D721Med (cell line): ENCODE measurements at places on chromosomes 1 and 21.

- DNase-seq, result no peak
Observed at GRCh38 chr1:7418442-7419080, 352.5 kb upstream of the VAMP3 start.

- no peak for DNase-seq
Observed at GRCh38 chr1:116949213-116949985, 39.7 kb downstream of the PTGFRN start.

GRCh38 chr1:170665629-170666028, 1.7 kb downstream of the PRRX1 start:
- DNase-seq, result no peak

DNA sequence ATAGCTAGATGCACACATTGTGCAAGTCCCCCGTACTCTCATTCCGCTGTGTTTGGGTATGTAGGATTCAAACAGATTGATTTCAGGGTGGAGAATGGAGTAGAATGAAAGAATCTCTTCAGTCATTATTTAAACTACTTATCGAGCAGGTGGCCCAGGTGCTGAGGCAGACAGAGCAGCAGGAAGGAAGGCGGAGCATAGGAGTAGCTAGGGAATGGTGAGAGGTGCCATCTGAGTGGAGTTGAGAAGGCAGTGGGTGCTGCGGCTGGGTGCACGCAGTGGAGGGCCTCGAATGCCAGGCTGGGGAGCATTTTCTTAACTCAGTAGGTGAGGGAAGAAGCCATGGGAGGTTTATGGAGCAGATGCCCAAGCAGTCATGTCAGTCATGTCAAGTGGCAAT, 45.2 kb upstream of the CD101 start:
- no peak for DNase-seq

GRCh38 chr1:229024528-229025130, 246.3 kb upstream of the RAB4A start:
- DNase-seq, result no peak

GRCh38 chr21:32687643-32688345, 40.0 kb downstream of the SYNJ1 start:
- no peak for DNase-seq

DNA sequence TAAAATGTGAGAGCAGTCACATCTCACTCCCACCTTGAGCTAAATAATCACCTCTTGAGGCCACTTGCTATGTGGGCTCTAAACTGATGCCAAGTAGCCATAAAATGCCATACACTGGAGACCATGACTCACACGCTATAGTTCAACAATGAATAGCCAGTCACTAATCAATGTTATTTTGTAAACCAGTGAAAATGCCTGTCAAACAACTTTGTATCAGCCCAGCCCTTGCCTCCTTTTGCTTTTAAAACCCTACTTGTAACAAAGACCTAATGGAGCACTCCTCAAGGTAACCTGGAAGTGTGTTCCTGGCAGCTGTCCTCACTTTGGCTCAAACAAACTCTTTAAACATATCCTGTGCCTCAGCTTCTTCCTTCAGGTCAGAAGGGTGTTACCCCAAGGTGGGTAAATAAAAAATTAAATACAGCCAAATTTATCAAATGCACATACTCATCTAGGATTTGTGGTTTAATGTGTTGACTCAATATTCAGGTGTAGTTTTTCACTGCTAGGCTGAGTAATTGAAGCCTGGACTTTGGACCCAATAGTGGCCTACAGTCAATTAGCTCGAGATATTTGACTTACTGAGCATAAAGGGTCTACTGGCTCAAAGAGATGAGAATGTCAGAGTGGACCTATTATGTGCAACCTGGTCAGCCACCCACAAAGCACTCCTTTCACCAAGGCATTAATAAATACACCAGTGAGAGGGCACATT, 154.3 kb downstream of the COQ8A start:
- no peak for DNase-seq

GRCh38 chr1:38608202-38608864, 251.2 kb downstream of the RRAGC start:
- DNase-seq, result peak; percentile 75

- no peak for DNase-seq
Observed at GRCh38 chr1:117658676-117659075, 52.8 kb downstream of the TENT5C start.

DNA sequence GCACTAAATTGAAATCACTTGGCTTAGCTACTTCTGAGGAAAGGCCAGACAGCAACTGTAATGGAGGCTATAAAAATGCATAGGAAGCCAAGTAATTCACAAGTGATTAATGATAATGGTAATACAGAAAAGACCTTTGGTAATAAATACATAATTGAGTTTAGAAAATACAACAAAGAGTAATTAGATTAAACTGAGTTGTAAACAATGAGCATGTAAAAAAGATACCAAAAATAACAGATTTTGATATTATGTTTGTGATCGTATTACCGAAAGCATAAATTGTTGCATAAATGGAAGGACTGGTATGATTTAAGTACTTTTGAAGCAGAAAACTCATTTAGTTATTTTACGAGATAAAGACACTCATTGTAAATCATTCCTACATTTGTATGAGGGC, 556.7 kb upstream of the TMPRSS15 start:
- no peak for DNase-seq

GRCh38 chr1:246566813-246567645, 773 bp downstream of the CNST start:
- DNase-seq, result no peak

- no peak for DNase-seq
Observed at GRCh38 chr1:210568631-210569030, 239.9 kb downstream of the HHAT start.

DNA sequence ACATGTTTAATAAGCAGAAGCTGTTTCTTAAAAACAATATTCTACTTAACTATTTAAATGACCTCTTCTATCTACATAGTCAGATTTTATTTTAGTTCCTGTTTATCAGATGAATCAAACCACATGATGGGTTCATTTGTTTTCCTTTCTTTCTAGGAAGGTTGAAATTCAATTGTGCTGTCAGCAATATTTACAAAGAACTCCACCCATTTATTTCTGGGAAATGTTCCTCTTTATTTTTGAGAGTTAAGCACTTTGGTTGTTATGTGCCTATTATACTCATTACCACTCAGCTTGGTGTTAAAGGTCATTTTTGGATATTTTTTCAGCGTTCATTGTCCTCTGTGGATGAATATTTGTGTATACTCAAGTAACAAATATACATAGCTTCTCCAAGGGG, 84.9 kb downstream of the C4BPA start:
- DNase-seq, result no peak

GRCh38 chr1:217322834-217323233, 308.1 kb downstream of the GPATCH2 start:
- DNase-seq, result no peak

DNA sequence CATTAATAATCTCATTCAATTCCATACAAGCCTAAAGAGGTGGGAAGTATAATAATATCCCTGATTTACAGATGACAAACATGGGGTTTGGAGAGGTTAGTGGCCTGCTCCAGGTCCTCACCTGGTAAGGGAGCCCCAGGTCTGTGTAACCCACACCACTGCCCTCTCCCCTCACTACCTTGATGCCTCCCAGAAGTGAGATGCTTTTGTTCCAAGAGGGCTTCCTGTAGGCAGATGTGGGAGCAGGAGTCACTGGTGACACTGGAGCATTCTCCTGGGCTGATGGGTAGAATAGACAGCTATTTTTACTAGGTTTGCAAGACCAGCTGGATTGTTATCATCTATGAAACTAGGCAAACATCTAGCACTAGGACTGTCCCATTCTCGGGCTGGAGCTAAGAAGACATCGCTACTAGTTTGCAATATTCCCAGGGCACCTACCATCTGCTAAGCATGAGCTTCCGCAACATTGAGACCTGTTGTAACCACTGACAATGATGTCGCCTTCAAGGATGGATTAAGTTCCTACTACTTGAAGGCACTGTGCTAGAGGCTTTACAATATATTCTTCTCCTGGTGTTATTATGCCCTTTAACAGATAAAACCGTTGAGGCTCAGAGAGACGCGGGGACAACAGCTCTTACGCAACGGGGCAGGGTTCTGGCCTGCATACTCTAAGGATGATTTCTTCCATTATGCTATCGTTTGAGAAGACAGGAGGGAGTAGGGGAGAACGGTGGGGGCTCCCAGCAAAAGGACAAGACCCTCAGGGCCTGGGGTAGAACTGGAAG, 35.0 kb downstream of the BATF3 start:
- no peak for DNase-seq

GRCh38 chr1:46543761-46544560, 7.5 kb downstream of the KNCN start:
- no peak for DNase-seq

DNA sequence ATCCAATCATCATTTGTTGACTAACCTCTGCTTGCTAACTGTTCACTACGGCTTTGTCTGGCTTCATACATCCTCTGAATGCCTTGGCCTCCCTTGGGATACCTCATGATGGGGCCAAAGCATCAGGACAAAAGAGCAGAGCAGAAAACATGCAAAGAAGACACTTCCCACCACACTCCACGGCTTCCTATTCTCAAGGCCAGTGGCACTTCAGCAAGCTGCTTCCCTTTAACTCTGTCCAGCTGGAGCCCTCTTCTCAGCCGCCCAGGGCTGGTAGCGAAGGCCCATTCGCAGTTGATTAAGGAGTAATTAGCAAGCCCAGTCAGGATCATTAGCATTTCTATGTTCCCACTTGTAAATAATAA, 224.3 kb upstream of the FGGY start:
- DNase-seq, result no peak

- no peak for DNase-seq
Observed at GRCh38 chr1:201772178-201772577, 56.8 kb upstream of the IPO9 start.

DNA sequence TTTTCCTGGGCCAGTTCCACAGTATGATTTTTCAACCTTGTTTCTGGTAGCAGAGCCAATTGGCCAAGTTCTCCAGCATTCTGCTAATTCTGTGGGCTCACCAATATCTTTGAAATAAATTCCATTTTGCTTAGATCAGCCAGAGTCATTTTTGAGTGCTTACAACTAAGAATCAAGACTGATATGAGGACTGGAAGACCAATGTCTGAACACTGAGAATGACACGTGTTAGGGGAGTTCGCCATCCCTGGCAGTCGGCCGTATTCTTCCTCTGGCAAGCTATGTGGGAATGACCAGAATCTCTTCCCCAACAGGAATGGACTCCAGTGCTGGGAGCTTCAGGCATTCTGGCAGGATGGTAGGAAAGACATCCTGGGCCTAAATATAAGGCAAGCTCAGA, 4.9 kb upstream of the TENT5C start:
- DNase-seq, result no peak

DNA sequence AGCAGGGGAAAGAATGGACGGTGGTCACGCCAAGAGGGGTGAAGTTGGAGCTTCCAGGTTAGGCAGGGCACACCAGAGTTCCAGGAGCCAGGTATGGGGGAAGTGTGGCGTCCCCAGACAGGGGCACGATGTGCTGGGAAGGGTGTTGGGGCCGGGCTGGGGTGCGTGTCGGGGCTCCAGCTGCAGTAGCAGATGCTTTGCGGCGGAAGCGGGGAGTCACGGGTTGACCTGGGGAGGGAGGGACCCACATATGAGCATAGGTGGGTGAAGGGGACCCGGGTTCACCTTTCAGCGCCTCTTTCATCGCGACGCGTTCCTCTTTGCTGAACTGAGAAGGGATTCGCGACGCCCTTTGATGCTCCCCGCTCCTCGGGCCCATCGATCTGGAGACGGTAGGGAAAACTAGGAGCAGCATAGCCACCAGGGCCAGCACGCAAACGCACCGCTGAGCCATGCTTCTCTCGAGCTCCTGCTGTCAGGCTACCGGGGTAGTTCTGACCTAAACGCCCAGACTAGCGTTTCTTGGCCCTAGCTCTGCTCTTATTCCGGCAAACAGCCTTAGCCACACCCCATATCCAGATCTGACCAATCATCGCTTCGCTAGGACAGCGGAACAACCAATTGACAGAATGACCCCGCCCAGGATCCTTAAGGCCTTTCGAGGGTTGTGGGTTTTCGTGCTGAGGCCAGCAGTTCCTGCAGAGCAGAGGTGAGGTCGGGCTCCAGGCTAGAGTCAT, at the start of gene PM20D1:
Gene PM20D1 (minus strand): TSS at position 514 of the 737 bp plus-strand sequence. CDS start 60 bp downstream, at position 454.
- no peak for DNase-seq

GRCh38 chr1:29305943-29306342, 69.6 kb downstream of the PTPRU start:
- no peak for DNase-seq

- no peak for DNase-seq
Observed at GRCh38 chr1:93689521-93690223, 8.0 kb upstream of the BCAR3 start.

DNA sequence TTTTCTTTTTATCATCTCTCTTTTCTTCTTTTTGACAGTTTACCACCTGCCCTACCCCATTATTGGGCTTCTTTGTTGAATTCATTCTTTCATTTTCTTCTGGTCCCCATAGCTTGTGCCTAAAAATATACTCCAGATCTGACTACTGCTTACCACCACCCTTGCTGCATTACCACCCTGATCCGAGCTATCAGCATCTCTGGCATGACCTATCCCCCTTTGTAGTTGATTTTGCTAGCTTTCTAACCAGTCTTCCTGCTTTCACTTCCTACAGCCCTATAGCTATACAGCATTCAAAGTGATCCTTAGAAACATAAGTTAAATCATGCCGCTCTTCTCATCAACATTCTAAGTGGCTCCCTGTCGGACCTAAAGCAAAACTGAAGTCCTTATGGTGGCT, 59.4 kb upstream of the MPC2 start:
- no peak for DNase-seq

DNA sequence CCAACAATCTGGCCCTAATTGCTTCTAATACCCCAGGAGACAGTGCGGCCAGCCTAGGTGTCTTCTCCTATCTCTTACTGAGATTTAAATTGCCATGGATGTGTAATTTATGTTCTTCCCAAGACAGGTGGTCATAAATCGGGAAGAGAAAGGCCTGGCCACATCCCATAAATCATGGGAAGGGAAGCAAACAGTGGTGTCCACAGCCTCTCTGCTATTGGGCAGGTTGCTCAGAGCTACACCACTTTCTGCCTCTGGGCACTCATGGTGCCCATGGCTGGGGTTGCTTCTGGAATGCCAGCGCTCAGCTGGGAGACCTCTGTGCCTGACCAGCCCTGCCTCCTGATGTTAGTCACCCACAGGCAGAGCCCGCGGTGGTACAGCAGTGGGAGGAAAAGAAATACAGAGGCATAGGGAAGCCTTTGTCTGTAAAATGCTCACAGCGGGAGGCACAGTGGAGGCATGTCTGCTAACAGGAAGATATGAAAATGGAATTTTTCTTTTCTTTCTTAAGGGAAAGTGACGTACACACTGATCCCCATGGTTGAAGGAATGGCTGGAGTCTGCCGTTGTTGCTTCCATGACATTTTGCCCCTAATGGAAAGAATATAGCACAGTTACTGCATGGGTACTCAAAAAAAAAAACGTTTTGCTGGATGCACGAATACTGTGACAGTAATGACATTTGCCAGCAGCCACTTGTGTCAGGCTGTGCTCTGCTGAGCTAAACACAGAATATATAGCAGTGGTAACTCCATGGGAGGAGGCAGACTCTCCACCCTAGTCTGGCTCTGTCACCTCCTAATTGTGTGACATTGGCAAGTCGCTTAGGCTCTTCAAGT, 21.9 kb downstream of the MTARC1 start:
- DNase-seq, result no peak
